Stimulated activated CD8-positive, alpha-beta memory T cell treated with anti-CD3 and anti-CD28 coated beads, Interleukin-7, amount 100 ng/mL, for 24 hours (primary cell): ENCODE measurements at places on chromosomes 16 and 17.

DNA sequence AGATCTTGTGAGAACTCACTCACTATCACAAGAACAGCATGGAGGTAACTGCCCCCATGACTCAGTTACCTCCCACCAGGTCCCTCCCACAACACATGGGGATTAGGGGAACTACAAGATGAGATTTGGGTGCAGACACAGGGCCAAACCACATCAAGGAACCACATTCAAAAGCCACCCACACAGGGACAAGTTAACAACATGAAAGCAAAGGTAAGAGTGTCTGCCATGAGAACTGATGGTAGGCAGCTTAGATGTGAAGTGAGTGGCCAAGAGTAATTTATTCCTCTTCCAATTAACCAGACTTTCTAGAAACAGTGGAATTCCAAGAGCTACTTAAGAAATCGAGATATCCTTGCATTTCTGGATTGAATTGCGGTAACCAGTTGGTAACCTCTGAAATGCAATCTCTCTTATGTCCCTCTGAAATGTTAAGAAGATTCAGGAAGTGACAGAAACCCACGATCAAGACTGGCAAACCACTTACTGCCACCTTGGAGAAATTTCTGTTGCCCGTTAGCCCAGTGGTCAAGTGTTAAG is 167.4 kb upstream of the CACNG5 start:
- no peak for DNase-seq

GRCh38 chr16:90002759-90003158 is 16.5 kb downstream of the DBNDD1 start:
- DNase-seq, result no peak

DNA sequence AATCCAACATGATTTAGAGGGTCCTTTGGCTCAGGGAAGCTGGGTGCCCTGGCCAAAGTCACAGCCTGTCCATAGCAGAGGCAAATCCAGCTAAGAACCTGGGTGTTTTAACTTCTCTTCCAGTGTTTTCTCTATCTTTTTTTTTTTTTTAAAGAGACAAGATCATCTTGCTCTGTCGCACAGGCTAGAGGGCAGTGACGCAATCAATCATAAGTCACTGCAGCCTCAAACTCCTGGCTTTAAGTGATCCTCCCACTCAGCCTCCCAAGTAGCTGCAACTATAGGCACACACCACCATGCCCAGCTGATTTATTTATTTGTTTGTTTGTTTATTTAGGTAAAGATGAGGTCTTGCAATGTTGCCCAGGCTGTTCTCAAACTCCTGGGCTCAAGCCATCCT is 14.8 kb upstream of the GRIN2A start:
- DNase-seq, result no peak

DNA sequence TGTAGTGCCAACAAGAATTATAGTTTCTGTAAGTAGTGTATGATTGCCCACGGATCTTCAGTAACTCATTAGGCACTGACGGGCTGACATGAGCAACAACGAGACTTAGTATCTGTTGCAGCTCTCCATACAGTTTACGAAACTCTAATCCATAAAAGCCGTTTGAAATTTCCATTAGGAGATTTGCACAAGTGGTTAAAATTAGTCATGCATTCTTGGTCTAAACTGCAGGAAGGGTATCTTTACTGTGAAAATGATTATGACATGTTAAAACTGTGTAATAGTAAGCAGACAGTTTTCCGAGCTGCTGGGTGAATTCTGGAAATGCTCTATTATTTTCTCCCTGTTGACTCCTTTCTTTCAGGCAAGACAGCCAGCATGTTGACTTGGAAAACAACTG is 605.0 kb downstream of the WWOX start:
- DNase-seq, result no peak

GRCh38 chr17:4573115-4573514 is 11.2 kb upstream of the SMTNL2 start:
- no peak for DNase-seq

GRCh38 chr17:47288531-47289116 is 35.0 kb downstream of the ITGB3 start:
- no peak for DNase-seq

- no peak for DNase-seq
Measured at GRCh38 chr16:3193221-3194212, 5.5 kb downstream of the OR1F1 start.

DNA sequence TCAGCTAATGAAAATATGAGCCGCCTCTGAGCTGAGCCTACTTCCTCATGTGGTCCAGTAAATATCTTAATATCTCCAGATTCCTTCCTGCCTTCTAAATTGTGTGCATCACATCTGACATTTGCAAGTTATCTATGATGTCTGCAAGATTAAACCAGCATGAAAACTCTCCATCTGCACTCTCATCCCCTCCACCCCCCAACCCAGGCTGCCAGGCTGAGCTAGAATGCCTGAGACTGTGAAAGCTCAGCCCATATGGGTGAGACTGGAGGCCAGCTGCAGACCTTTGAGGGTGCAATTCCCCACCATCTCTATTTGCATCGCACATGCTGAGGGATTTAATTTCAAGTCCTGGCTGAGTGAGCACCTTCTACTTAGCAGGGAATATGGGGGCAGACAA is 82.8 kb downstream of the ASIC2 start:
- DNase-seq, result no peak

- no peak for DNase-seq
Measured at GRCh38 chr17:44961921-44962350, 6.2 kb downstream of the C1QL1 start.

DNA sequence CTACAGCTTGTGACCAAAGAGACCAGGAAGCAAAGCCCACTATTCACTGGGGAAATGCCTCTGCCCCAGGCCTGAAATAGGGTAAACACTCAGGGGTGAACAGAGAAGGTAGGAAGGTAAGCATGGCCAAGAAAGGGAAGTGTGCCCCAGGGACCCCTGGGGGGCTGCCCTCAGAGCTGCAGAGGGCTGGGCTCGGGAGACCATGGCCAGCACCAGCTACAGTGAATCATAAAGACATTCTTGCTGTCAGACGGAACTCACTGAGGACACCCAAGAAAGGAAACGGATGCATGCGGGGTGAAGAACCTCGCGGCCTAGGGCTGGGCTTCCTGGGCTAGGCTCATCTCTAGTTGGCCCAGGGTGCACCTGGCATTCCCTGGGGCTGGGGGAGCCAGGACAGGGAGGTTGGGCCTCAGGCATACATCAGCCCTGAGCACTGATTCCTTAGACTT is 9.6 kb downstream of the HIC1 start:
- no peak for DNase-seq

GRCh38 chr16:71916397-71916920 is 21.1 kb downstream of the IST1 start:
- no peak for DNase-seq

DNA sequence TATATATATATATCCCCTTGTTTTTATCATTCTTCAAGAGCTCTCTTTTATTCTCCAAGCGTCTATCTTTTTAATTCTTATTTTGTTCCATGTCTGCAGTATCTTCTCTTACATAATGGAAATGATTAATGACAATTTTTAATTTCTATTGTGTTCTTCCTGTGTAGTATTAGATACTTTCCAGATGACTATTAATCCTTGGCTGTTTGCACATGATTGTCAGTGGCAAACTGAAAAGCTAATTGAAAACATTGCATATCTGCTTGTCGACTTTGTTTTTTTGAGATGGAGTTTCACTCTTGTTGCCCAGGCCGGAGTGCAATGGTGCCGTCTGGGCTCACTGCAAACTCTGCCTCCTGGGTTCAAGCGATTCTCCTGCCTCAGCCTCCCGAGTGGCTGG is 124.7 kb downstream of the BCAS3 start:
- DNase-seq, result no peak

GRCh38 chr16:19393226-19394111 is 24.2 kb upstream of the TMC5 start:
- DNase-seq, result no peak
